ENCODE measurements at places on chromosomes 2 and 18. TPM values are rescaled to one million over a fixed set of nuclear protein-coding genes. Genes with fewer than 3 reads are reported as not detected.

- peaks cover 2% of the 10 kb centered on the region for H3K36me3 ChIP-seq
- no peaks in the 10 kb centered on the region for H3K27me3 ChIP-seq
- H3K4me1 ChIP-seq: no peaks in the 10 kb centered on the region
- H3K27ac ChIP-seq: no peak overlapping the region
- DNase-seq: no peak
Observed at GRCh38 chr2:86747711-86748639, 27.9 kb downstream of the RMND5A start.

- H3K4me1 ChIP-seq: no peaks in the 10 kb centered on the region
- no peak overlapping the region for H3K27ac ChIP-seq
- no peak for DNase-seq
- no peaks in the 10 kb centered on the region for H3K36me3 ChIP-seq
- H3K4me3 ChIP-seq: no peak overlapping the region
Observed at GRCh38 chr2:216066230-216066629, 15.4 kb downstream of the PECR start.

- no peak overlapping the region for H3K4me3 ChIP-seq
- no peaks in the 10 kb centered on the region for H3K36me3 ChIP-seq
- DNase-seq: no peak
- H3K27ac ChIP-seq: no peak overlapping the region
Observed at GRCh38 chr2:211854832-211855231, 683.8 kb downstream of the ERBB4 start.

DNA sequence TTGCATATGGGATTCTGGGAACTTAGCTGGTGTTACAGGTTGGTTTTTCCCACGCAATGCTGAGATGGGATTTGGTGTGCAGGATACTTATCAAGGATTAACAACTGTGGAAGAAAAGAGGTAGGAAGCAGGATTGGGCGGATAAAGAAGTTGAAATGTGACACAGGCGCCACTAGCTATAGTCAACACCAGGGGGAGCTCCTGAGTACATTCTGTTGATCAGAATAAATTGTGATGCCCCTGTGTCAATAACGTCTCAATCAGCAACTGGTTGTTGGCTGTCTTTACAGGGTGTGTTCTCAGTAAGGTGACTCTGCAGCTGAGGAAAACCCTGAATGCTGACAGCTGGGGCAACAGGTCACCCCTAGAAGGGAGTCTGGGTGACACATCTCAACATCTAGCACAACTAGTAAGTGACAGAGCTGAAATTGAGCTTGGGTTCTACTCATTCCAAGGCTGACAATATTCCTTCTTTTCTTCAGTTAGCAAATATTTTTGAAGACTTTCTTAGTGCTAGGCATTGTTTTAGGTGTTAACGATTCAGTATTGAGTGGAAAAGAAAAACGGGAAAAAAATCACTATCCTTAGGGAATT lies 143.0 kb downstream of the ARL6IP6 start:
- H3K27ac ChIP-seq: no peak overlapping the region
- no peak overlapping the region for H3K4me3 ChIP-seq
- no peak for DNase-seq
- no peaks in the 10 kb centered on the region for H3K4me1 ChIP-seq
- H3K36me3 ChIP-seq: no peaks in the 10 kb centered on the region

- no peaks in the 10 kb centered on the region for H3K36me3 ChIP-seq
- no peak overlapping the region for H3K27ac ChIP-seq
- no peak for DNase-seq
- H3K27me3 ChIP-seq: no peaks in the 10 kb centered on the region
Observed at GRCh38 chr2:205767617-205768016, 85.3 kb downstream of the NRP2 start.

DNA sequence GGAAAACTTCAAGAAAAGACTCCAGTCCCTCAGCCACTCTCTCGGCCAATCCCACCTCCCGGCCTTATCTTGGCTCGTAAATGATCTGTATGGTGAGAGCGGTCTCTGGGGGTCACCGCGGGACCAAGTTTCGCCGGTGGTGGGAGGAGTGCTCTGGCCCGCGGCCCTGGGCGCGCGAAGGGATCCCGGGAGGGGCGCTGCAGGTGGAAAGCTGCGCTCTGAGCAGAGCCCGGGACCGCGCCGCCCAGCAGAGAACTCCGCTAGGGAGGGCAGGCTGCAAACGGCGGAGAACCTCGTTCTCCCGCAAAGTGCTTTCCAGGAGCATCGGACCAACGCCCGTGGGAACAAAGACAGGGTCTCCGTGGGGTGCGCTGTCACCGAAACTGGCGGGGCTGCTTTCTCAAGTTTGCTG lies 622 bp downstream of the LRP2 start:
- peak overlapping the region; percentile 1 for H3K4me3 ChIP-seq
- H3K27me3 ChIP-seq: no peaks in the 10 kb centered on the region
- DNase-seq: no peak
- no peaks in the 10 kb centered on the region for H3K36me3 ChIP-seq
- no peak overlapping the region for H3K27ac ChIP-seq

GRCh38 chr18:9333441-9334328 lies 888 bp upstream of the TWSG1 start:
- peaks cover 2% of the 10 kb centered on the region for H3K36me3 ChIP-seq
- peaks cover 4% of the 10 kb centered on the region for H3K4me1 ChIP-seq
- H3K4me3 ChIP-seq: peak overlapping the region; percentile 83
- peak; percentile 47 for DNase-seq
- peak overlapping the region; percentile 66 for H3K27ac ChIP-seq

- DNase-seq: no peak
- H3K4me1 ChIP-seq: no peaks in the 10 kb centered on the region
- H3K36me3 ChIP-seq: no peaks in the 10 kb centered on the region
- no peak overlapping the region for H3K27ac ChIP-seq
- H3K4me3 ChIP-seq: no peak overlapping the region
Observed at GRCh38 chr18:75421656-75422055, 5.8 kb downstream of the SMIM21 start.

SERPINB4 gene
- not detected for total RNA-seq

CYS1 gene
- total RNA-seq: 11.4 TPM

All from aorta (tissue), 5 donors.